ENCODE measurements at places on chromosomes 6 and 20. TPM values are rescaled to one million over a fixed set of nuclear protein-coding genes. Genes with fewer than 3 reads are reported as not detected.
A peak's percentile ranks its signal among the peaks of the same experiment; 100 is the strongest.

DNA sequence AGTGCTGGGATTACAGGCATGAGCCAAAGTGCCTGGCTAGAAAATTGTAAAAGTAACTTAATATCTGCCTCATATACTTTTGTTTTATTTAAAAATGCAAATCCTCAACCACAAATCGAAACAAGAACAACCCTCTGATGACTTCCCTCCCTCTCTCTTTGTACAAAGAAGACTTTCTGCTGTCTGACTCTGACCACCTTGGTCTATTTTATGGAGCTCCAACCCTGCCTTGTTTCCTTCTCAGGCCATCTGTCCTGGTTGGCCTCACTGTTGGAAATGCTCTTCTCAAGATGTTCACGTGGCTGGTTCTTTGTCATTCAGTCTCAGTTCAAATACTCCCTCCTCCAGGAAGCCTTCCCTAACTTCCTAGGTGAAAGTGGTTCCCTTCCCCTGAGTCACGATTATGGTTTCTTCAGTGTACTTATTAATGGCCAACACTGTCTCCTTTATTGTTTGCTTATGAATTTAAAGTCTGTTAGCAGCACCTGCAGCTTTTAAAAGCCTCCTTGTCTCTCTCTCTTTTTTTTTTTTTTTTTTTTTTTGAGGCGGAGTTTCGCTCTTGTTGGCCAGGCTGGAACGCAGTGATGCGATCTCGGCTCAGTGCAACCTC is 151.5 kb upstream of the SALL4 start:
- DNase-seq: no peak

DNA sequence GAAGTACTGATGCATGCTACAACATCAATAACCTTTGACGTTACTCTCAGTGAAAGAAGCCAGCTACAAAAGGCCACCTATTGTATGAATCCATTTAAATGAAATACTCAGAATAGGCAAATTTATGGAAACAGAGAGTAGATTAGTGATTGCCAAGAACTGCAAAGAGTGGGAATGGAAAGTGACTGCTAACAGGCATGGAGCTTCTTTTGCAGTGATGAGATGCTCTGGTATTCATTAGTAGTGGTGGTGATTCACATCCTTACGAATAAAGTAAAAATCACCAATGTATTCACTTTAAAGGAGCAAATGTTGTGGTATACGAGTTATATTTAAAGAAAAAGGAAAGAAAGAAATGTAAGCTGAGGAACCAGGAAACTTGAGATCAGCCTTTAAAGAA is 126.8 kb upstream of the SAMD5 start:
- DNase-seq: no peak

DNA sequence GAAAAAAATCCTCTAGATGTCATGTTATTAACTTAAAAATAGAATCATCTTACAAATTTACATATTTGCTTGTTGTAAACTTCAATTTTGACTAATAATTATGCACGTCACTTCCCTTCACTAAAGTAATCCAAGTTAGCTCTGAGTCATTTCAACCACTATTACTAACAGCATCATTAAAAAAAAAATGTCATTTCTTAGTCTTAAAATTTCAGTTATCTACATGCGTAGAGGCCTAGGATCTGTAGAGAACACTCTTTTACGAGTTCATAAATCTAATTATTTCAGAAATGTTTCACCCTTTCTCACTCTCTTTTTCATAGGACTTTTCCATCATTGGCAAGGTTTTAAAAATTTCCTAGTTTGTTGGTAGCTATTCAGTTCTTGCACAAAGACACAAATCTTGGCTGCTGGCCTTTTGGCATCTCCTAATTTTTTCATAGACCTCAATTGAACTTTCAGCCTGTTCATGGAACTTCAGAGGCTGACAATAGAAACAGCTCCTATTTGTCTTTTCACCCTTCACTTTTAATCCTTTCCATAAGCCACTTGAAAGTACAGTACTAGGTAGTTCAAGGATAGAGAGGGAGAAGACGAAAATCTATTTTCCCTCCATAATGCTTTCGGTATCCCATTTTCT is 61.5 kb downstream of the OGFRL1 start:
- DNase-seq: no peak

GRCh38 chr6:25418454-25419052 is 139.4 kb downstream of the CARMIL1 start:
- no peak for DNase-seq

DNA sequence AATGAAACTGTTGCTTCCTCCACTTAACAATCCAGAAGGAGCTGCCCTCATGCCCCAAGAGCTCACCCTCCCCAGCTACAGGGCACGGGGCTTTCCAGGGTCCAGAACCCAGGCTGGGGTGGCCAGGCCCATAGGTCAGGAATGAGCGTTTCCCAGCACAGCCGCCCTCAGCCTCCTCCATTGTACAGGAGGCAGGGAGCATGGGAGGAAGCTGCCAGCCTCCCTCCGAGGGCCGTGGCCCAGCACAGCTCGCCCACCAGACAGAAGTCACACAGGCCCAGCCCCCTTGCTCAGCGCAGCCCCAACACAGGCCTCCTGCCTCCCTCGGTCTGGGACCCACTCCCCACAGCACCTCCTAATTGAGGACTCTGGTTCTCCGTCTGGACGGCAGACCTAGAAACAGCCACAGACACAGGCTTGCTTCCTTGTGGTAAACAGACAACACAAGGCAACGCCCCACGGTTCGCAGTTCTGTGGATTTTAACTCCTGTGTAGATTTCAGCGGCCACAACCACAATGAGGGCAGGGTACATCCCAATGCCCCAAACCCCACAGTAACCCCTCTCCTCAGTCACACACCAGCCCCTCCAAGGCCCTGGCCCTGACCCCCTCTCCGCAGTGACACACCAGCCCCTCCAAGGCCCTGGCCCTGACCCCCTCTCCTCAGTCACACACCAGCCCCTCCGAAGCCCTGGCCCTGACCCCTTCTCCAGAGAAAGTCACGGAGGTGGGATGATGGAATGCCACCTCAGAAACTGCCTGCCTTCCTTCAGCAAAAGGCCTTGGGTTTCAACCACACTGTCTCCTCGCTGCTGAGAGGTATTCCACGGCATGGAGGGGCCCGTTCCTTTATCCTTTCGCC is 173.5 kb downstream of the DLL1 start:
- no peak for DNase-seq

DNA sequence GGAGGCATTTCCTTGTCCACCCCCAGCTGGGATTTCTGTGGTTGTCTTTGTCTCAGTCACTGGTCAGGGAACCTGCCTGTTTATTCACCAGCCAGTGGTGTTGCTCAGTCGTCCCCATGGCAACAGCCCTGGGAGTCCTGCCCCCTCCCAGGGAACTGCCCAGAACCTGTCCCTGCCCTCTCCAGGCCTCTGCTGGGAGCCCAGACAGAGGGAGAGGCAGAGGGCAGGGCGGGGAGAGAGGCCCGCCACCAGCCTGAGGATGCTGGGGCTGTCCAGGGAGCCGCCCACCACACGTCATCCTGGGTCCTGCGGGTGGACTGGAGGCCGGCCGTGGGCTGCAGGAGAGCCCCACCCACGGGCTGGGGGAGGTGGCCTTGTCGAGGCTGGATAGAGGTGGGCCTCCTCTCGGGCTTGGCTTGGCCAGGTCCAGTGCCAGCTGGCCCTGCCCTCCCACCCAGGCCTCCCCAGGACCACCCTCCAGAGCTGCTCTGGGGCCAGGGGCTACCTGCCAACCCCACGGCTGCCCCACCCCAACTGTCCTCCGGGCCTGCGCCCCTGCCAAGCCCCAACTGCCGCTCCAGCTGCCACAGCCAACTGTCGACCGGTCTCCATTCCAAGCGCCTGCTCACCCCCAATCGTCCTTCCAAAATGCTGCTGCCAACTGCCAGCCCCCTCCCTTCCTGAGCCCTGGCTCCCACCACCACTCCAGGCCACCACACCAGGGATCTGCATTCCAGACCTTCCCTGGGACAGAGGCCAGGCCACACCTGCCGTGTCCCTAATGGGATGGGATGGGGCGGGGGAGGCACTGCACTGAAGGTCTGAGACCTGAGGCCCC is 4.2 kb upstream of the ZBTB46 start:
- peak; percentile 85 for DNase-seq

GRCh38 chr6:78400076-78400475 is 467.3 kb upstream of the IRAK1BP1 start:
- no peak for DNase-seq

DNA sequence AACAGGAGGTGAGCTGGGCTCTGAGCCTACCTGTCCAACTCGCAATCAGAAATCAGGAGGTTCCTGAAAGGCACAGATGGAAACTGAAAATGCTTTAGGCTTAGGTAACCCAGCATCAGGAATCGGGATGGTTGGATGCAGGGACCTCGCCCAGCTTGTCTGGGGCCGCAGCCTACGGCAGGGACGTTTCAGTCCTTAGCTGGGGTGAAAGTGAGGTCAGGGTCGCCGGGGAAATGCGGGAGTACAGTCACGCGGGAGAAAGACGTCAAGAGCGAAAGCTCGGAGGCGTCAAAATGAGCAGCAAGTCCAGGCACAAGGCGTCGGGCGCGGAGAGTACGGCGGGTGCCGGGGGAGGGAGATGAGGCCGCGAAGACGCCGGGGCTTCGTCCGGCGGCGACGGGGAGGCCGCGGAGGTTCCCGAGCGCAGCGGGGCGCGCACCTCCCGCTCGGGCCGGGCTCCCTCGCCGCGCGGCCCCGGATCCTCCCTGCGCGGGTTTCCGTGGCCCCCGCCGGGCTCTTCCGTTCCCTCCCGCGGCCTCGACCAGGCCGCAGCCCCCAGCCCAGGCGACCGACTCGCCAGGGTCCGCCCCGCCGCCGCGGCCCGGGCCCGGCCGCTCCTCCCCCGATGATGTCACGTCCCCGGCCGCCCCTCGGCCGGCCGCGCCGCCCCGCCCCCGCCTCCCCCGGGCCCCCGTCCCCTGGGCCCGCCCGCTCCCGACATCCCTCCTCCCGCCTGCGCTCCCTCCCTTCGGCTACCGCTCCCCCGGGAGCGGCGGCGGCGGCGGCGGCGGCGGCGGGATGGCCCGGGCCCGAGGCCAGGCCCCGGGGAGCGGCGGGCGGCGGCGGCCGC is at the start of gene EBF4:
Gene EBF4 (plus strand): TSS at position 745 of the 850 bp plus-strand sequence. CDS start 866 bp downstream, outside the sequence.
- DNase-seq: peak; percentile 38

Gene WFDC12
- not detected for polyA plus RNA-seq

Gene SERAC1
- polyA plus RNA-seq: 6.3 TPM

Gene F13A1
- polyA plus RNA-seq: 66.1 TPM

Gene ABHD16B
- polyA plus RNA-seq: not detected

Gene PAK5
- 0.22 TPM for polyA plus RNA-seq
